Psoas muscle (tissue), 8 donors: ENCODE measurements at places on chromosomes 16 and 17. TPM values are rescaled to one million over a fixed set of nuclear protein-coding genes. Genes with fewer than 3 reads are reported as not detected.

DNA sequence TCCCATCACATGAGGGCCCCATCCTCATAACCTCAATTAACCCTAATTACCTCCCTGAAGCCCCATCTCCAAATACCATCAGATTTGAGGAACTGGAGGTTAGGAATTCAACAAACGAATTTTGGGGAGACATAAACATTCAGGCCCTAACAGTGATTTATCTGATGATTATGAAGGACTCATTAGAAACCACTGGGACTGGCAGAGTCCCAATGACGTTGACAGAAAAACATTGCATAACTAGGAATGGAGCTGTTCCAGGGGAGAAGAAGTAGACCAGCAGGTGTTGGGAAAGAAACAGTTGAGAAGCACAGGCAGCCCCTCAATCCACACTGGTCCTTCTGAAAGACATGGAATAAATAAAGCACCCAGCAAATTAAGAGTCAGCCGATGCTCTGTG is 282.0 kb downstream of the MAP2K4 start:
- no peak for DNase-seq

DNA sequence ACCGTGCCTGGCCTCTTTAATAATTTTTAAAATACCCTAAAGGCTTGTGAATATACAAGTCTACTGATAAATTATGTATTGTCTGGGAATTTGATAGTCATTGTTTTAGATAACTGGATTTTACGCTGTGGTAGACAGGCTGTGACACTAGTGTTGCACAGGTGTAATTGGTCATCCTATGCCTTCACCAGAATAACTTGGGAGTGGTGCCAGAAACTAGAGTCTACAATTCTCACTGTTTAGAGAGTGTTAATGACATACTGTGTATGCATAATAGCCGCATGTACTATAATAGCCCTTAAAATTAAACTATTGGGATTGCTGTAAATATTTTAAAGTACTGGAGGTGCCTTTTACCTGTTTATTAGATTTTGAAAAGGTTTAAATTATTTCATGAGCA is 11.4 kb downstream of the CNEP1R1 start:
- DNase-seq, result no peak

DNA sequence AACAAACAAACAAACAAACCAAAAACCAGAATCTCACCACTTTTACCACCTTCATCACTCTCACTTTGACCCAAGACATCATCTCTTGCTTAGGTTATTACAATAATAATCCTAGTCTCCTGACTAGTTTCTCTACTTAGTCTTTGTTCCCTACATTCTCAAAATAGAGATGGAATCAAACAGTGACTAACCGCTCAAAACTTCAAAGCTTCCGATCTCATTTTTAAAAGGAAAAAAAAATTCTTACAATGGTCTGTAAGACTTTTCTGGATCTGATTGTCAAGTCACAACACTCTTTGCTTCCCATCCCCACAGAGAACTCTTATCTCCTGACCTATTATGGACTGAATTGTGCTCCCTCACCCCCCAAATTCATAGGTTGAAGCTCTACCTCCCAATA is 60.9 kb downstream of the SPAG9 start:
- no peak for DNase-seq

- no peak for DNase-seq
These were observed 49.2 kb upstream of the ITGA2B start for GRCh38 chr17:44438636-44439035.

GRCh38 chr16:66391726-66392670 is 25.5 kb downstream of the CDH5 start:
- DNase-seq, result no peak

DNA sequence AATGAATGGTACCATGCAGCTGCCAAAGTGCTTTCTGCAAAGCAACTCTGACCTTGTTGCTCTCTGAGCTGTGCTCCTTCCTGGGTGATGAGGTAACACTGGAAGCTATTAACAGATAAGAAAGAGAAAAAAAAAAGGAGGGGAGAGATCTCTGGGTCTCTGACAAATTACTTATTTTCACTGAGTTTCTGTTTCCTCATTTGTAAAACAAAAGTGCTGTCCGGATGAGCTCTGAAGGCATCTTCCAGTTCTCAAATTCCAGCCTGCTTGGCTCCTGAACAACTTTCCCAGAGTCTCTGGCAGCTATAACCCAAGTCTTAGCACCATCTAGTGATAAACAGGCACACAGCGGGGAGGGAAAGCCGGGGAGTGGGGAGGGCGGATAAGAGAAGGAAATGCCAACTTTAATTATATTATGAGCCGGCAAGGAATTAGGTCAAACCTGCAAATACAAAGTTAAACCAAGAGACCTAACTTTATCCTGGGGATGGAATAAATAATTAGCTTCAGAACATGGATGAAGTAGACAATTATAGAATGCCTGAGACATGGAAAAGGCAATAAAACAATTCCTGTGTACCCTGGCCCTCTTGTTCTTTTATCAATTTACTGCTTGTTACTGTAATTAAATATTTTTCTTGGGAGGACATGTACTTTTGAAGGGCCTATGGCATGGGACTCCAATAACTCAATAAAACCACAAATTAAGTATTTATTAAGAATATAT is 61.3 kb upstream of the KIFC3 start:
- DNase-seq, result peak; percentile 43

GRCh38 chr16:75198135-75198600 is 8.8 kb downstream of the CTRB2 start:
- no peak for DNase-seq

GRCh38 chr16:49755716-49756505 is 100.0 kb downstream of the ZNF423 start:
- no peak for DNase-seq

DNA sequence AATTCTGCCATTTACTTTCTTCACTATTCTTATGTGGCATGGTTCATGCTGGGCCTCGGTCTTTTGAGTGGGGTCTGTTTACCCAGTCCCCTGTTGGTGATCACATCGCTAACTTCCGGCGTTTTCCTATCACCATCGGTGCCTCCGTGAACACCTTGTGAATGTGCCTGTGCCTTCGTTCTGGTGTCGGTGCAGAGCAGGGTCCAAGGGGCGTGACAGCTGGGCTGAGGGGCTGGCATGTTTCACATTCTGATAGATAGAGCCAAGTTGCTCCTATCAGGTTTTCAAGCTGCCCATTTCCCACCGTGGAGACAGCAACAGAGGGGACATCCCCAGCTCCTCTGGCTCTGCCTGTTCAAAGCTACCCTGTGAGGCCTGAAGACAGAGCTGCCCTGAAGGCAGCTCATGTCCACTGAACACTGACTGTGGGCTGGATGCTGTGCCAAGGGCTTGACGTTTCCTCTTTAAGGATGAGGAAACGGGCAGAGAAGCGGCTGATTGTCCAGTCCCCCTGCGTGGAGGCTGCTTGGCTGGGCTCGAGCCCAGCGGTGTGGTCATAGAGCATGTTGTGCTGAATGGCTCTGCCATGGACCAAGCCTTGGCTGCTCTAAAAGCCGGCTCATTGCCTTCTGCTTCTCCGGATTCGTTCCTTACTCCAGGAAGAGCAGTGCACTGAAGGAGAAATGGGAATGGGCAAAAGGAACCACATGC is 17.0 kb downstream of the DHODH start:
- DNase-seq, result no peak

DNA sequence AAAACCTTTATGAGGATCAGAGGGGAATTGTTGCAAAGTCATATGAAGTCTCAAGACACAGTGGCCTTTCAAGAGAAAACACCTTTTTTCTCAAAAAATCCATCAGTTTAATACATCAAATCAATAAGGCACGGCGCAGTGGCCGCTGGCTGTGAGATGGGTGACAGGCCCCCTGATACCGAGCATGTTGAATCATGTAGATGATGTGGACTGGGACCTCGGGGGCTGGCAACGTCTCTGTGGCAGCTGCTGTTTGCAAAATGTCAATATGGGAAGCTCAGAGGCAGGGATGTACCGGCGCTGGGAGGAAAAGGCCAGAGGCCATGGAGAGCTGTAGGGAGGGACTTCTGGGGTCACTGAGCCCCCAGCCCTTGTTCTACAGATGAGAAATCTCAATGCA is 169.1 kb downstream of the GSG1L start:
- no peak for DNase-seq

GRCh38 chr17:9643611-9644010 is 1.7 kb upstream of the USP43 start:
- DNase-seq, result no peak

- DNase-seq, result no peak
These were observed 224.5 kb upstream of the MAF start for GRCh38 chr16:79825002-79825401.

DNA sequence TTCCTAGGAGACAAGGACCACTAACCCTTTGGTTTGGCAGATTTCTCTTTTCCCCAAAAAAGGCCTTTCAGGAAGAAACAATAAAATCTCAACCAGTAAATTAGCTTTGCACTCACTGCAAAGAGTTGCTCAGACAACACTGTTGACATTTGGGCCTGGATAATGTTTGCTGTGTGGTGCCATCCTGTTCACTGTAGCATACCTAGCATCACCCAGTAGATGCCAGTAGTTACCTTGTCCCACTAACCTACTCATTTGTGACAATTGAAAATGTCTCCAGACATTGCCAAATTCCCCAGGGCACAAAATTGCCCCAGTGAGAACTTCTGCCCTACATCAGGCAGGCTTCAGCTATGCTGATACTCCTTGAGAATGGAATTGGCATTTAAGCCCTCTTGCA is 177.0 kb upstream of the ERCC4 start:
- DNase-seq, result no peak

DNA sequence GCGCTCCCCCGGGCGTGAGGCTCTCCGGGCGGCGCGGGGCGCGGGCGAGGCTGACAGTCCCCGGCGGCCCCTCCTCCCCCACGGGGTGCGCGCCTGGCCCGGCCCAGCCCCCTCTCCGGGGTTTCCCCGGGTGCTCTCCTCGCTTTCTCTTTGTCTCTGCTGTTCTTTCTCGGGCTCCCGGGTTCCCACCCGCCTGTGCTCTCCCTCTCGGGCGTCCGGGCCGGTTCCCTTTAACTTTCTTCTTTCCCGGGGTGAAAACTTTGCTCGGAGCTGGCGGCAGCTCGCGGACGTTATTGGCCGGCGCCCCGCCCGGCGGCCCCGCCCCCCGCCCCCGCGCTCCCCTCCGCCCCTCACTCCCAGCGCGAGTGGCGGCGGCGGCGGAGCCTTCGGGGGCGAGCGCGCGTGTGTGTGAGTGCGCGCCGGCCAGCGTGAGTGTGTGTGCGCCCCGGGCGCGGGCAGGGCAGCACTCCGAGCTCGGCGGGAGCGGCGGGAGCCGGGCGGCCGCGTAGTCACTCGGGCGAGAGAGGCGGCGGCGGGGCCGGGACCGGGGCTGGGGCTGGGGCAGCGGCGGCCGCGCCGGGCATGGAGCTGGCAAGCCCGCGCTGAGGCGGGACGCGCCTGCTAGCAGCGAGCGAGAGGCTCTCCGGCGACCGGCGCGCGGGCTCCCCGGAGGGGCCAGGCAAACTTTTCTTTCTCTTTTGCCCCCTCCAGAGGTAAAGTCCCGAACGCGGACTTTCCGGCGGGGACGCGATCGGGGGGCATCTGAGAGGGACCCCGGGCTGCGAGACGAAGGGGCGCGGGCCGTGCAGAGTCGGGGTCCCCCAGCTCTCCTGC is at the start of gene NTN1:
Gene NTN1, plus strand, starts transcription at position 353 of the 834 bp plus-strand sequence. CDS start 864 bp downstream, outside the sequence.
- peak; percentile 50 for DNase-seq

DNA sequence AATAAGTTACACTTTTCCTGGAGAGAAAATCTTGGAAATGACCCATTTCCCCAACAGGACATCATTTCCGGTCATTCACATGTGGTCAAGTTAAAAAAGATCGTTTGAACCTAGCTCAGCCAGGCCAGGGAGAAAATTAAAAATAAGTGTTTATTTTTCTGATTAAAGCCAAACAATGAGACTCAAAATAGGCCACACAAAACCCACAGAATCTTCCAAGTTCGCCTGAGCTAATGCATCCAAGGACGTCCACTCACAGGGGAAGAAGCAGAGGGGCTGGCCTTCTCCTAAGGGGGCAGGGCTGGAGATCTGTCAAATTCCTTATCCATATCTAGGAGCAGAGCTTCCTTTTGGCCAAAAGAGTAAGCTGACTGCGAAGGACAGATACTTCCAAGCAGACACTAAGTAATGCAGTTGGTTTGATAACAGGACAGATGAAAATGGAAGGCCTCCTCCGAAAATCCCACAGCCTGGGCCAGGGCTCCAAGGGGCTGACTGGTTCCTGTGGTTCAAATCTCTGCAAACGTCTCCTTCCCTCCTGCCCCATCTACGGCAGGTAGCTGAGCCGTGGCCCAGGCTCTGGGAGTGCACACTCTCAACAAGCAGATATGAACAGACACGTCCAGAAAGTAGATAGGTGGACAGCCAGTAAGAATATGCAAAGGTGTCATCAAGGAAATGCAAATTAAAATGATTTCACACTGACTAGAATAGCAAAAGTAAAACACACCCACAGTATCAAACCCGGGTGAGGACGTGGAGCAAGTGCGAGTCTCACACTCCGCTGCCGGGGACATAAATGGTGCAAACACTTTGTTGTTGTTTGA is 98.5 kb downstream of the MRM3 start:
- DNase-seq, result no peak

DNA sequence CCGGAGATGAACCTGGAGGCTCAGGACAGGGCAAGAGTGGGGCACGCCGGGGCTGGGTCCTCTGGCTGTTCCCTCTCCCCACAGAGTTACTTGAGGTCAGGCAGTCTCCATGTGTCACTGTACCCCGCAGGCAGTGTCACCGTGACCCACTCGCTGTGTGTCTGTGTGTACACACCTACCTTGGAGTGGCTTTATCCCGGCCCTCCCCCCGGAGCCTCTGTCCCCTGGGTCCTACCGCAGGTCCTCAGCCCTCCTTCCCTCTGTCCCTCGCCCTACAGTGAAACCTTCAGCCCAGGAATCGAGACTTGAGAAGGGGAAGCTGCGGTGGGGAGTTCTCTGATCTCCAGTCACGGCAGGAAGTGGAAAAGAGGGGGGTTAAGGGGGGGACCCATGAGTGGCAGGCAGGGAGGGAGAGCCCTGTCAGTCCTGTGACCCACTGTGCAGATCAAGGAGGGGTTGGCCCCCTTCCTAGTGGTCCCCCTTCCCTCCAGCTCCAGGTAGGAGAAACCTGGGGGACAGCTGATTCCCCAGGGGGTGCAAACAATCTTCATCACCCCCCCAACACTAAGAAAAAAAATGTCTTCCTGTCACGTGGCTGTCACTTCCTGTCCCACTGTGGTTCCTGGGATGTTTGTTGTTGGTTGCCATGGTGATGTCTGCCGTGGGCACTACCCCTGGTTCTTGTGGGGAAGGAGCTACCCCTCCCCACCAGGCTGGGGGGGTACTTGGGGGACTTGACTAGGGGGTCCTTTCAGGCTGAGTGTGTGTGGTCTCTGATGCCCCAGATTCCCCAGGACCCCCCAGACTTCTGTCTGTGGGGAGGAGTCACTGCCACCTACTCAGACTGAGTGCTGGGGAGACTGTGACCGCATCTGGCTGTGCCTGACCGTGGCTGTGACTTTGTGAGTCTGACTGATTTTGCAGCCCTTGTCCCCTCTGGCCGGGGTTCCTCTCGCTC is 13.7 kb downstream of the RARA start:
- peak; percentile 84 for DNase-seq

KRTAP1-1 gene
- not detected for total RNA-seq

NXPH3 gene
- 1.8 TPM for total RNA-seq

CEP295NL gene
- 0.52 TPM for total RNA-seq

TLCD3A gene
- 2.8 TPM for total RNA-seq

TXNDC17 gene
- 29.3 TPM for total RNA-seq

EVPLL gene
- not detected for total RNA-seq

OTOA gene
- total RNA-seq, result not detected
